Breast epithelium (tissue), 4 donors: ENCODE measurements at places on chromosomes 5 and 9. TPM values are rescaled to one million over a fixed set of nuclear protein-coding genes. Genes with fewer than 3 reads are reported as not detected.

- DNase-seq: no peak
- H3K36me3 ChIP-seq: peaks cover 3% of the 10 kb centered on the region
- H3K27ac ChIP-seq: no peak overlapping the region
- H3K4me3 ChIP-seq: no peak overlapping the region
- H3K27me3 ChIP-seq: no peaks in the 10 kb centered on the region
Measured at GRCh38 chr5:96771395-96771794, 36.4 kb downstream of the ERAP1 start.

The GPSM1 gene
- total RNA-seq: 5.6 TPM

DNA sequence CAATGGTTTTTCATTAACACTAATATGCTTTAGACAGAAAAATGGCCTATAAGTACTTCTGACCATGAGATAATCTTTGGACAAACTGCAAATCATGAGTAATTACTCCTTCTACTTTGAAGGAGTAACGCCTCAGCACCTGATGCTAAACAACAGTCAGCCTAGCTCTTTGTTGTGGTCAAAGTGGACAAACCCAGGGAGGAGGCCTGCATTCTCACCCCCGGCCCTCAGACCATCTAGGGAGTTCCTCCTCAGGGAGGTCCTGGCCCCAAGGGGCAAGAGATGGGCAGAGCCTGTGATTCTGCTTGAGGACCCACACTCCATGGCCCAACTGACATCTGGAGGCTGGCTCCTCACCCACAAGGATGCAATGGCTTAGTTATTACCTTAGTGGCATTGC, 48.2 kb upstream of the ANGPTL2 start:
- H3K27me3 ChIP-seq: no peaks in the 10 kb centered on the region
- no peaks in the 10 kb centered on the region for H3K36me3 ChIP-seq
- H3K4me1 ChIP-seq: no peaks in the 10 kb centered on the region
- no peak for DNase-seq

DNA sequence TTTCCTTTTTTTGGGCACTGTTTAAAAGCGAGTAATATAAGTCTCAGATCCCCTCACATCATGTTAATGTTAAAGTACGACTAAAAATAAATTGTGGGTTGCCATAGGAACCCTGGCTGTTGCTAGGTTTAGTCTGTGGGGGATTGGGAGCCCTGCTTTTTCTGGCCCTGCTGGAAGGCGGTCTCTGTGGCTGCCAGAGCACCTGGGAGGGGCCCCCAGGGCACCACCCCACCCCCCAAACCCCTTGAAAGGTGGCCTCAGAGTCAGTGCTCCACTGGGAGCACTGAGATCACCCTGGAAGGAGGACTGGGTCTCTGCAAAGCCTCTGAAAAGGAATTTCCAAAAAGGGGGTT, 66.2 kb upstream of the NEURL1B start:
- H3K27ac ChIP-seq: no peak overlapping the region
- no peak overlapping the region for H3K4me3 ChIP-seq
- no peaks in the 10 kb centered on the region for H3K27me3 ChIP-seq
- no peaks in the 10 kb centered on the region for H3K36me3 ChIP-seq
